ENCODE measurements at places on chromosomes 2 and 18.

GRCh38 chr2:236825989-236826510, 256.4 kb downstream of the ACKR3 start:
- no peak for DNase-seq

GRCh38 chr2:180000434-180000833, 6.7 kb downstream of the CWC22 start:
- no peak for DNase-seq

- no peak for DNase-seq
Observed at GRCh38 chr2:40760071-40760666, 308.3 kb upstream of the SLC8A1 start.

- DNase-seq, result no peak
Observed at GRCh38 chr2:181685150-181685688, 4.9 kb upstream of the NEUROD1 start.

- no peak for DNase-seq
Observed at GRCh38 chr2:44930274-44931197, 11.0 kb upstream of the SIX3 start.

DNA sequence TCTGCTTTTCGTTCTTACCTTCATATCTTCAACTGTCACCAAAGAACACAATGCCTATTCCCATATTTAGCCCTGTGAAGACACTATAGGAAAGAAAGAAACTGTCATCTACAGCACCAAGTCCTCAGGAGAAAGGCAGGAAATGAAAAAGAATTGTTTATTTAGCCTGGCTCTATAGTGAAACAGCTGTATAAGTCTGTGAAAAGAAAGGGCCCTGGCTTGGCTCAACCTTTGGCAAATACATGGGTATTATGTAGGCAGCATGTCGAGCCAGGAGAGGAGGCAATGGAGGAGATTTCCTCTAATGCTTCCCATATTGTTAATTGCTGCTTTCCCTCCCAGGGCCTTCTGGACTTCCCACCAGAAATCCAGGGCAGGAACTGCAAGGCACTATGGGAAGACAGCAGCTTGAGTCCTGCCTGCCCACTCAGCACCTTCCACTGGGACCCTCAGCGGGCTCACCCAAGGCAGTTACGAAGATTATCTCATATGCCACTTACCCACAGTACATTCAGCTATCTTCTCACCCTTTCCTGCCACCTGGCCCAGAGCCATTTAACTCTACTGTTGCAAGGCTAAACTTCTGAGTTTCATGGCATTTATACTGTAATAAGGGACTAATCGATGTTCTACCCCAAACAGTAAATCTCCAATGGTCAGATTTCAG, 30.1 kb downstream of the SLC8A1 start:
- DNase-seq, result no peak

DNA sequence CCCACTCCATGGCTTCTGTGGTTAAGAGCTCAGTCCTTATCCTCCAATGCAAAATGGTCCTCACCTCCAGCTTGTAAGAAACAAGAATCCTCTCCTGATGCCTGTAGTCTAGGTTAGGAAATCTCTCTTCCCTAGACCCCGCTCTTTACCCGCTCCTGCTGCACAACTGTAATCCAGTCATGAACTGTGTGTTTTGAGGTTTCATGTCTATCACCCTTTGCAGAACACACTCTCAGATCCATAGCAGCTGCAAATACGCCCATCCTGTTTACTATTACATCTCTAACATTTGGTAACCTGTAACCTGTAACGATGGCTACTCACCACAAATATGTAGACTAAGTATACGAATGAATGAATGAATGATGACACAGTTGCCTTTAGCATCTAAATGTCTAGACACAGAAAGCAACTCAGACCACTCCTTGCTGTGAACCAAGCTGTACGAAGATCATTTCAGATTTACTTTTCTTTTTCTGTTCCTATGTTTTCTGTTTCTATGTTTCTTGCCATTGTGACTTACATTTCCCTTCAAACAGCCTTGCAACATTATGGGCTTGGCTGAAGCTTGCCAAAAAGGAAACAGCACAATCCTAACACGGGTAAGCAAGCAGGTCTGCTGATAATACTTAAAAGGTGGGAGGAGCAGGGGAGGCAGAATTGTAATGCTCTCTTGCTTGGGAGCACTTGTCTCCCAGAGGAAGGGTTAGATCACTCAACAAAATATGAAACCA, 53.7 kb downstream of the EPHA4 start:
- no peak for DNase-seq

- no peak for DNase-seq
Observed at GRCh38 chr2:217102956-217103355, 243.1 kb upstream of the TNP1 start.

- DNase-seq, result no peak
Observed at GRCh38 chr2:57850415-57851130, 196.0 kb upstream of the VRK2 start.

- DNase-seq, result no peak
Observed at GRCh38 chr18:11740461-11740860, 51.4 kb downstream of the GNAL start.

GRCh38 chr2:203645831-203646230, 60.6 kb upstream of the CD28 start:
- DNase-seq, result no peak

- DNase-seq, result no peak
Observed at GRCh38 chr18:3067165-3067661, 54.3 kb upstream of the LPIN2 start.

DNA sequence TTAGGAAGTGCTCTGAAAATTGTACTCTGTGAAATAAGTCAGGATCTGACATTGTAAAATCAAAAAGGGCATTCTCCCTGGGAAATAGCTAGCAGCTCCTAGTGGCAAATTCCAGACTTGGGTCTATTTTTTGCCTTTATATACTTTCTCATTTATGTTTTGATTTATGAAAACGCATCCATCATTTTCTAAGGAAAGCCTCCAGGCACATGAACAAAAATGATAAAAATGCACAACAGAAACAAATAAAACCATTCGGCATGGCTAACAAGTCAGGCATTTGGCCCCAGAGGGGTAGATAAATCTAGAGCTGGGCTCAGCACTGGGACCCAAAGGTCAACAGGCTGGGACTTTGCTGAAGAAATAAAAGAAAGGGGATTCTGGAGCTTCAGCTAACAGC, 167.0 kb downstream of the BCL11A start:
- DNase-seq, result no peak

DNA sequence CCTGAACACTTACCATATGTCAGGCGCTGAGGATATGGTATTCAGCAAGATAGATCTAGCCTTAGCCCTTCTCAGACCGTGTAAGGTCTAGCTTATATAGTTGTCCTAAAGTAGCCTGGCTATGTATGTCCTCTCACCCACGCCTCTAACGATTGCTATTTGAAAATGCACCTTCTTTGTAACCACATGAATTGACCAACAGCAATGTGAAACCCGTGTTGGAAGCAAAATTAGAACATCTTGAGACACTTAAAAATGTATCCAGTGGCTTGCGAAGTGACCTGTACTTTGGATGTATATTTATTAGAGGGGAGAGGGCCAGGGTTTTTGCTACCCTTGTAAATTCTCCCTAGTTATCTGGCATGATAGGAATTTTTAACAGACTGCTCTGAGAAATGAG, 860.0 kb upstream of the ZEB2 start:
- DNase-seq, result no peak

DNA sequence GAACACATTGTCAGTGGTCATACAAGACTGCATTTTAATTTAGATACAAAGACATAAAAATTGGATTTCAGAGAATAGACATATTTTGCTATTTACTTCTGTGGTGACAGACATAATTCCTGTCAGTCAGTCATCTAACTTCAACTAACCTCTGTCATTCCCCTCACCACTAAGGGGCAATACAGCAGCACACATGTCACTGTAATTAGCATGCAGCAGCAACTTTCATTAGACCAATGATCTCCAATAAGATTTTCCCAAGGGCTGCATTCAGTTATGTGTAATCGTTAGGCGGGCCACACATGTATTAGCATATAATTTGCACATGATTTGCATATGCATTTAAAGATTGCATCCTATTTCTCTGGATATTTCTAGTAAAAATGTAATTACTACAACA, 624.5 kb downstream of the NR4A2 start:
- DNase-seq, result no peak

DNA sequence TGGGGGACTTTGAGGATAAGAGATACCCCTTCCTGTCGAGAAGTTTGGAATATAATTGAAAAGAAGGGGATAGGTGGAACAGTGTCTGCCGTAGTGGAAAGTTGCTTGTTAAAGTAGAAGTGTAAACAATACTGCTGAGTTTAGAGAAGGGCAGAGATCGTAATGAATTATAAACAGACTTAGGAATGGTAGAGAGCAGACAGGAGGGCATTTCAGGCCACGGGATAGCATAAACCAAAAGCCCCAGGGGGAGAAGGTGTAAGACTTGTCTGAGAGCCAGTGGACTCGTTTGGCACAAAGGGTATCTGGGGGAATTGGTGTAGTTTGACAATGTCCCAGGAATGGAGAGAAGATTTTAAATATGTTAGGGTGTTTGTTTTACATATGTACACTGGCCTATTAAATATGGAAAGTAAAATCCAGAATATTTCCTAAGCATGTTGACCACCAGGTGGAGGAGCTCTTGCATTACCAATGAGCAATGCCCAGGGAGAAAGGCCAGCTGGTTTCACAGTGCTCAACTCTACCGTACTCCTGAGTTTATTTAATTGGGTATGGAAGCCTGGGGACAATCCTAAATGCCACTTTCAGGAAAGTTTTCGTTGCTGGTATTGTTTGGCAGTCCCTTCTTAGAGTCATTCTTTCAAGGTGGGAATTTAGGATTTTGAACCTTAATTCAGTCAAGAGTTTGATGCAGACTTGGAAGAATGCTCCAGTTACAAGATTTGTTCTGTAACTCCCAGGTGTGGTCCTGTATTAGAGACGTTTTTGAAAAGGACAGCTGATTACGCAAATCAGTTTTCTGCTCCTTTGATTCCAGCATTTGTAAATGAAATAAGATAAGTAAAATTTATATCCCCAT, 7.5 kb downstream of the COPS8 start:
- no peak for DNase-seq

GRCh38 chr18:57819671-57820460, 16.8 kb upstream of the ATP8B1 start:
- DNase-seq, result no peak

DNA sequence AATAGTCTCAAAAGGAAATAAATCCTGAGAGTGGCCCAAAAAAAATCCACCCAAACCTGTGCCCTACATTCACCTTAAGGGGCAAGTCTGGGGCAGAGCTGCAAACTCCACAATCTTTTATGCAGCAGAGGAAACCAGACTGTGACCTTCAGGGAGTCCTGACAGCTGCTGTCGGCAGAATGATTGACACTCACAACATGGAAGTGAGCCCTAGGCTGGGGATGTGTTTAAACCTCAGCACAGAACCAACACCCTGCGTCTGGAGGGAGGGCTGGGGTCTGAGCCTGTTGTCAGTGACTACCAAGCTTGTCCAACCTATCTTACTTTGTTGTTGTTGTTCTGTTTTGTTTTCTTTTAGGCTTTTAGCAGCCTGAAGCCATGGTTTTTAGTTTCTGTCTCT, 39.6 kb downstream of the CRACDL start:
- DNase-seq, result no peak

DNA sequence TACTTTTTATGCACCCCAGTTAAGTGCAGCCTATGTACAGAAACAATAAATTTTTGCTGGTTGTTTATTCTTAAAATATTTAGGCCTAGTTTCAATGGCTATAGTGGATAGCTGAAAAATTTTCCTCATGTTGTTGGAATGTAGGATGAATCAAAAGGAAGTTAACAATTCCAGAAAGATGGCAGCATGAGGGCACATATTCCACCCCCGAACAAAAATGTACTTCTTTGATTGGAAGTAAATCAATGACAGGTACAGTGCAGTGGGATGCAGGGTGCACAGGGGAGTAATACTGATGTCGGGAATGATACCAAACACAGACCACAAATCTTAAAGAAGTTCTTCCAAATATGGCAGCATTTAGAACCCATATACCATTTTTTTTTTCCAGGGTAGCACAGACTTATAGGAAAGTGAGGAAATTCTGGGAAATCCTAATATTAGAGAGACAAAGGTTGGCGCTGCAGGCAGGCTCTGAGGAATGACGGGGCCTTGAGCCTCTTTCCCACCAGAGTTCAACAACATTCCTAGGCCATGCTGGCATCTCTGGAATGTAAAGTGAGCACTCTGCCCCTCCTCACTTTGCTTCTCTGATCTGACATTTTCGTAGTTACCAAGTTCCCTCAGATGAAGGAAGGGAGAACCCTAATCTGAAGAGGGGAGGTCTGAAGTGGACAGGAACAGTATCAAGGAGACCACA, 36.6 kb upstream of the IKZF2 start:
- no peak for DNase-seq

DNA sequence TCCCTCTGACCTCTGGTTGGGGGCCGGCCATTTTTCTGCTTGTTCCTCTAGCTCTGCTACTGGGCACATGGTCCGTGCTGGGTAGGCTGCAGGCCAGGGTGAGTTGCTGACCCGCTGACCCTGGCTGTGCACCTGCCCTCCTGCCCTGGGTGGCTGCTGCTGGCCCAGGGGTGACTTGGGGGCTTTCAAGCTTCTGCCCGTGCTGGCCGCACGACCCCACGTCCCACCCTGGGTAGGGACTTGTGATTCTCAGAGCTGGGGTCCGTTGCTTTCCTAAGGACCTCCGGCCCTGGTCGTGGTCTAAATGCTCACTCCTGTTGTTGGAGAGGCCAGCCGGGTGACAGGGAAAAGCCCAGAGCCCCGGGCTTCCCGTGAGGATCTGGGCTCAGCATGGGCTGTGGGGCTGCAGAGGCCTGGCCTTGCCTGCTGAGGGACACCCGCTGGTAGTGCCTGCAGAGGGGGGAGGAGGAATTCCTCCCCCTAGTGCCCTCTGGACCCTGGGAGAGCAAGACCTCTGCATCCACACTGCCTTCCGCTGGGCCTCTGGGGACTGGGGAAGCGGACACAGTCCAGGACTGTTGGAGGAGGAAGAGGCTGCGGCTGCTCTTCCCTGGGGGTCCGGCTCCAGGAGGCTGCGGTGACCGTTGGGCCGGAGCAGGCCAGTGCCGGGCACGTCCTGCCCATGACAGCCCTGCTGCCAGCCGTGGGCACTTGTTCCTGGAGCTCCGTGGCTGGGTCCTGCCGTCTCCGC, 6.3 kb upstream of the GAL3ST2 start:
- DNase-seq, result no peak

- no peak for DNase-seq
Observed at GRCh38 chr2:27298391-27299080, 9.7 kb downstream of the UCN start.

DNA sequence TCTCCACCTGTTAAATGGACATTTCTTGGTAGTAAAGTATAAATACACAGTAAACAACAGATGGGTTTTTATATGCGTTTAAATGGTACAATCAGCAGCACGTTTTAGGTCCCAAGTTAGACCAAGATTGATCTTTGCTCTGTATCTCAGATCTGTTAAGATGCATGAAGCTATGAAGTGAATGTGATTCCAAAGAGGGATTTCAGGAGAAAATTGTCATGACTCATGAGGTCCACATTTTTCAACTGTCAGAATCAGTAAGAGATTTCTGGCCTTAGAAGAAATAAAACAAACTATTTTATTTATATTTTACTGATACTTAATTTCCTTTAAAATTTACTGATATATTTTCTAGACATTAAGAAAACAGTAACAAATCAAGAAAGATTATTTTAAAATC, 142.7 kb downstream of the EML6 start:
- DNase-seq, result no peak

- no peak for DNase-seq
Observed at GRCh38 chr2:40123326-40123725, 328.6 kb downstream of the SLC8A1 start.

- no peak for DNase-seq
Observed at GRCh38 chr18:37712776-37713175, 147.2 kb upstream of the CELF4 start.

All from DMS 273 treated with DMSO at 0.1 percent for 48 hours (cell line).